ENCODE measurements at places on chromosomes 13 and 19.
A peak's percentile ranks its signal among the peaks of the same experiment; 100 is the strongest.

DNA sequence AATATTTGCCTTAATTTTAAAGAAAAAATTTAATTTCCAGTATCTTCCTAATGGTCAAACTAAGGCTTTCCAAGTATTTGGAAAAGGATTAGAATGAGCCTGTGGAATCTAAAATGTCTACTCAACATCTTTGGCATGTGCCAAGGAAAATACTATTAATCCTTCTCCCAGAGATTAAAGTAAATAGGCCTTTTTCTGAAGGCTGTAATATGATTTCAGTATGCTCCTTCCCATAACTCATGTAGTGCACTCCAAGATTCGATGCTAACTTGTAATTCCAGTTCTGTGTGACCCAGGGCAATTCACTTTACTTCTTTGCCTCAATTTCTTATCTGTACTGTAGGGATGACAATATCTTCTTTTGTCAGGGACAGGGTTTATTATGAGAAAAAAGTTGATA, 196.9 kb downstream of the ZIC5 start:
- DNase-seq, result no peak

DNA sequence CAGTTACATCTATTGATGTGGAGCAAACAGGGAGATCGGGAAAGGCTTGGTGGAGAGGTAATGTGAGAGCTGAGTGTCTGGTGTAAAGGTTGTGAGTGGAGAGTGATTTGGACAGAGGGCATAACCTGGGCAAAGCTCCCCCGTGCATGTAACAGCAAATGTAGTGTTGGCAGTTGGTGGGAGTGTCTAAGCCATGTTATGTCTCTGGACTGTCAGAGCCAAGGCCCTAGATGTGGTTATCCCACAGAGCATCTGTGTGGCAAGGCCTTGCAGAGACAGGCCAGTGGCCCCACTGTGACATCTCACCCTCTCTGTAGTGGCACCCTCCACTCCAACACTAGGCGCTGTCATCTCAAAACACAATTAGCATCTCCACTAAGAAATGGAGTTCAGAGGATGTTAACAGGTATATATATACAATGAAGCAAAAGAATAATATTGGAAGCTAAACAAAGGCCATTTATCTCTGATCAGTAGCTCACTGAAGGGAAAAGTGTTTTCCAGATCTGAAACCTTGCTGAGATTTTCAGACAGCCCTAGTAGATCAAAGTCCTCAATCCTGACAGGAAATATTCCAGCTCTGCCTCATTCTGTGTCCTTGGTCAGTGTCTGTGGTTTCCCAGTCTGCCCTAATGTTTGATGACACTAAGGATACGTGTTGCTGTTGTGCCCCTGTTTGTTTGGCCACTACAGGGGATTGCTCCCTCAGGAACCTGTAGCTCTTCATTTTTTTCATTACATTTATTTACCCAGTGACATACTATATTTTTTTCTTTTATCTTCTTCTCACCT, 20.2 kb downstream of the POLR1D start:
- DNase-seq, result no peak

- peak; percentile 97 for DNase-seq
These were observed 8.1 kb downstream of the STK11 start for GRCh38 chr19:1213391-1214286.

- DNase-seq, result peak; percentile 74
These were observed 29.5 kb upstream of the AKT2 start for GRCh38 chr19:40314656-40315055.

DNA sequence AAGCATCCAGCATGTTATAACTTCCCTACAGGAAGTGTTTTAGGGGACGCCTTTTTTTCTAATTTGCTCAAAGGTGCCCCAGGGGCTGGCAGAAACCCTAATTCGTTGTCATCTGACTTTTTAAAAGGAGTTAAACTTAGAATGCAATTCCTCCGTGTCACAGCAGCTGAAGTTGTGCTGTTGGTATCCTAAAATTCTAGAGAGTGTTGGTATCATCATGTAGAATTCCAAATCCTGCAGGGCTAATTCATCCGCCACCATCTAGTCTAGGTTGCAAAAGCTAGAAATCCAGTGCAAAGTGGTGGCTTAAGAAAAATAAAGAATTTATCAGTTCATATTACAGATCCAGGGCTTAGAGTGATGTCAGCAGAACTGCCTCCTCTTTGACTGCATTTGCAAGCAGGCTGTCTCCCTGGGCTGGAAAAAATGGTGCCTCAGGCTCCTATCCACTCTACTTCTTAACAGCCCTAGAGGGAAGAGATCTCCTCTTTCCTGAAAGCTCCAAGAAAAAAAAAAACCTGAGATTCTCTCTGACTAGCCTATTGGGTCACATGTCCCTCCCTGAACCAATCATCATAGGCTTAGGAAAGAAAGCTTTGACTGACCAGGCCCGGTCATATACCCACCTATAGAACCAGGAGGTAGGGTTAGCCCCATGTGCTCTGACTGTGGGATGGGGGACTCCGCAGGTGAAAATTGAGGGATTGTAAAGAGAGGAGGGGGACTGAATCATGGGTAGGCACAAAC, 73.0 kb downstream of the MAP4K1 start:
- DNase-seq, result peak; percentile 78

GRCh38 chr13:39254601-39255000, 216.3 kb downstream of the NHLRC3 start:
- no peak for DNase-seq

GRCh38 chr13:76983676-76984075, 8.2 kb upstream of the CLN5 start:
- no peak for DNase-seq

- no peak for DNase-seq
These were observed 2.2 kb downstream of the S1PR2 start for GRCh38 chr19:10228920-10229319.

GRCh38 chr13:33799950-33800592, 17.9 kb upstream of the RFC3 start:
- DNase-seq, result no peak

GRCh38 chr13:65872448-65872847, 1357.7 kb downstream of the PCDH9 start:
- DNase-seq, result no peak

DNA sequence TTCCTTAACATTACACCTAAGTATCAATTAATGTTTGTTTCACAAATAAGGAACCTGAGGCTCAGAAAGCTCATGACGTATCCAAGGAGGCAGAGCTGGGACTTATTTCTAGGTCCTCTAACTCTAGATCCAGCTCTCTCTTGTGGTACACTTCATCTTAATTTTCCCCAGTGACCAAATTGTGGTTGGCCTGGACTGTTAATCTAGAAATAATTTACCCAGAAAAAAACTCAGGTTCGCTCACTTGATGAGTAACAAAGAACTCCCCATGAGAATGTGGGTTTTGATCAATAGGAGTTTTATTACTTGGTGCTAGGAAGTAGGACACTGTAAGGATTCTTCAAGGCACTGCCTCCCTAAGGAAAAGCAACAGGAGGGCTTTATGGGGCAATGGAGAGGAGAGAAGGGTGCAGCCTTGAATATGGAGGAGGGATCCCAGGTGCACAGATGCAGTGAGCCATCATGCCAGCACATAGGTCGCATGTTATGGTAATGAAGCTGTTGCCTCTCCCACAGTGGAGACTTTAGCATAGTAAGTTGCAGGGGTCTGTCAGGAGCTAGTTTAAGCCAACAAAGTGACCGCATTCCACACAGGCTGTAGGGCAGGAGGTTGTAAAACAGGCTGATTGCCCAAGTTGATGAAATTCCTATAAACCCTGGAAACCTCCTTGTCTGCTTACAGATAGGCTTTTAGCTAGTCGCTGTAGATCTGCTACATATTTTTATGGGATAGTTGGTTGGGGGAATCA, 14.7 kb downstream of the RAP2A start:
- no peak for DNase-seq

GRCh38 chr19:43504426-43505185, at the start of gene PHLDB3:
Gene PHLDB3, minus strand, starts transcription at chr19:43504746. Its CDS starts 628 bp downstream, at chr19:43504118.
- DNase-seq, result no peak

DNA sequence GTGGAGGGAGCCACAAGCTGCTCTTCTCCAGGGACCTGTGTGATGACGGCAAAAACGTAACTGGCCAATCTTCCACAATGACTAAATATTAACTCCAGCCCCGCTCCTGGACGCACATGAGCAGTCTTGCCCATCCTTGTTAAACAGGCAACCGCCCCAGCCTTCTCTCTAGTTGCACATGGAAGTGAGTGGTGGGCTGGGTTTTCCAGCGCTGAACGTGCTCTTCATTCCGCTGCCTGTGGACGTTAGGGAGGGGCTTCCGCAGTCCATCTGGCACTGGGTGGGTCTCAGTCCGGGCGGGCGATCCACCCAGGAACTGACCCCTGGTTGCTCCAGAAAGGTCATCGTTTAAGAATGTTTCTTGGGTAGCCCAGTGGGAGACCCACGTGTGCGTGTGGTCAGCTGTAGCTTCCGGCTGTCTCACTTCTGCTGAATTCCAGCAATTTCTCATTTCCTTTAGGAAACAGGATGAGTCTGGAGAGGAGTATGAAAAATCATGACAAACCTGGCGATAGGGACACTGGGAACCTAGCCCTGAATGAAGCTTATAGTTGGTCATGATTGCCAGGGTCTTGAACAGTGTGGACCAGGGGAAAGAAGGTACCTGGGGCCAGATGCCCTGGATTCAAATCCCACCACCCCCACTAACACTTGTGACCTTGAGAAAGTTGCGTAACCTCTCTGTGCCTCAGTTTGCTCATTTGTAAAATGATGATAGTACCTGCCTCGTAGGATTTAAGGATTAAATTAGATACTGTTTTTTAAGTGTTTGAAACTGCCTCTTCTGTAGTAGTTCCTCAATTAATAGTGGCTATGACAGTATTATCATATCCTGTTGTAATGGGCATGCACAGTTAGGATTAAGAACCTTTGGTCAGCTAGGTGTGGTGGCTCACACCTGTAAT, 92.6 kb downstream of the SIPA1L3 start:
- DNase-seq, result no peak

- no peak for DNase-seq
These were observed 13.6 kb downstream of the CFD start for GRCh38 chr19:873084-873483.

DNA sequence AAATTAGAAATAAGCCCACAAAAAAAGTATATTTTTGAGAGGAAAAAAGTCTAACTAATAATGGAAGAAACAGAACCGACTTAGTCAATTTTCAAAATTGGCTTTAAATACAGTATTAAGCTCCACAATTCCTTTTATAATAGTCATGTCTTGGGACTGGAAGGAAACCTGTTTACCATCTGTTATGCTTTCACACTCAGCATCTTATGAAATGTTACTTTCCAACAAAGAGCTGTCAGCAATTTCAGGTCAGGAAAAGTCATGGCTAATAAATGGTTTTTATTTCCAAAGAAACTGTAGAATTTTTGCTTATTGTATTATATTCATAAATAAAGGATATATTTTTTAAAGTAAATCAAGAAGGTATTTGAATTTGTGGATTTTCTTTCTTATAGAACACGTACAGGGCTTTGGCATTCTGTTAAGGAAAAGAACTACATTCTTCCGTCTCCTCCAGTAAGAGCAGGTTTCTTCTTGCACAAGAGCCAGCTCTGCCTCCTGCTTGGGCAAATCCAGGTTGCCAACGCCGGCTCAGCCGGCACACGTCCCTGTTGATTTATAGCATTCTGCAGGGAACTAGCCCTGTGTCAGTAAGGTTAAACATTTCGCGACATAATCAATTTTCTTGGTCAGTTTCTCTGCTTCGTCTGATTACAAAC, 52.9 kb upstream of the GPR12 start:
- DNase-seq, result no peak

DNA sequence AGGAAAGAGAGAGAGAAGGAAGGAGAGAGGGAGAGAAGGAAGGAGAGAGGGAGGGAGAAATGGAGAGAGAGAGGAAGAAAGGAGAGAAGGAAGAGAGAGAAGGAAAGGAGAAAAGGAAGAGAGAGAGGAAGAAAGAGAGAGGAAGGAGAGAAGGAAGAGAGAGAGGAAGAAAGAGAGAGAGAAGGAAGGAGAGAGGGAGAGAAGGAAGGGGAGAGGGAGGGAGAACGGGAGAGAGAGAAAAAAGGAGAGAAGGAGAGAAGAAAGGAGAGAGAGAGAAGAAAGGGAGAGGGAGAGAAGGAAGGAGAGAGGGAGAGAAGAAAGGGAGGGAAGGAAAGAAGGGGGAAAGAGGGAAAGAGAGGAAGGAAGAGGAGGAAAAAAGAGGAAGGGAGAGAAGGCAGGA, 1070.7 kb downstream of the UQCRFS1 start:
- no peak for DNase-seq

DNA sequence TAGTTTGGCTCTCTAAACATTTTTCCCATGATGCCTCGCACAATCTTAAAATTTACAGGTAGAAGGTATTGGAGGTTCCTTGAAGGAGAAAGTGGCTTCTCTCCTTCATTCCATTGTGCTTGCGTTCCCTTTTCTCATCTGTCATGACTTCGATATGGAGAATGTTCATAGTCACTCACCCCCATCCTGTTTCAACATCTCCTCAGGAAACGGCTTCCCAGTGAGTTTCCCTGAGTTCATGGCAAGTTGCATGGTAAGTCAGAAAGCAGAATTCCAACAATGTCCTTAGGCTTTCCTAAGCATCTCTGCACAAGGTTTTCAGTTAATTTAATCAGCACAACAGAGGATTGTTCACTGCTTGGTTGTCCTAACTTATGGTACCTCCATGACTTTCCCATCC, 581.8 kb upstream of the SLITRK5 start:
- DNase-seq, result no peak

DNA sequence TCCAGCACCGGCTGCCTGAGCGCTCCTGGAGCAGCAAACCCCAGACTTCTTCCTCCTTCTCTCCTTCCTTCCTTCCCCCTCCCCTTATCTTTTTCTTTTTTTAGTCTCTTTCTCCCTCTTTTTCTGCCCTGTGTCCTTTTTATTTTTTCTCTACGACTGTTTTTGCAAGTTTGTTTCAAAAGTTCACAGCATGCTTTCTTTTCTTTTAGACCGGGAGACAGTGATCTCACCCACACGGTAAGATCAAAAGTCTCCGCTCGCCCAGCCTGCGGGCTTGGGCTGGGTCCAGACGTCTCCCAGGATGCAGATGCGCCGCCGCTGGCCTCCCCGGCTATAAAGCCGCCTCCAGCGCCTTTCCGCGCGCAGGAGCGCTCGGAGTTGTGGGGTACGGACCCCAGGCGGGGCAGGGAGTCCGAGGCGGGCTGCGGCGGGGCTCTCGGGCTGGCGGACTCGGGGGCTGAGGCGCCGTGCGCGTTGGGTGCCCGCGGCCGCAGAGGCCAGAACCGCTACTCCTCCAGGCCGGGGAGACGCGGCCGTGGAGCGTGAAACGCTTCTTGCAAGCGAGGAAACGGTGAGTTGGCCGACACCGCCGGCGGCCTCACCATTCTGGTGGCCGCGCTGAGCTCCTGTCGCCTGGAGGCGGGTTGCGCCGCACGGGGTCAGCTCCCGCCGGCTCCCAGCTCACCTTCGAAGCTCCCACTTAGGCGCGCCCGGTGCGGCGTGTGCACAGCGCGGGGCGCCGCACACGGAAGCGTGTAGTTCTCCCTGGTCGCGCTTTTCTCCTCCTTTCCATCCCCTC, 2.0 kb upstream of the TSHZ3 start:
- no peak for DNase-seq

Data from CD14-positive monocyte (primary cell).